ENCODE measurements at places on chromosomes 3 and 15.

- DNase-seq, result no peak
These were observed 42.8 kb downstream of the SSR3 start for GRCh38 chr3:156511987-156512677.

GRCh38 chr3:128376516-128376915, 90.2 kb downstream of the DNAJB8 start:
- no peak for DNase-seq

GRCh38 chr15:61057830-61058529, 171.1 kb downstream of the RORA start:
- no peak for DNase-seq

- DNase-seq, result no peak
These were observed 231.3 kb downstream of the KLF13 start for GRCh38 chr15:31557899-31558298.

DNA sequence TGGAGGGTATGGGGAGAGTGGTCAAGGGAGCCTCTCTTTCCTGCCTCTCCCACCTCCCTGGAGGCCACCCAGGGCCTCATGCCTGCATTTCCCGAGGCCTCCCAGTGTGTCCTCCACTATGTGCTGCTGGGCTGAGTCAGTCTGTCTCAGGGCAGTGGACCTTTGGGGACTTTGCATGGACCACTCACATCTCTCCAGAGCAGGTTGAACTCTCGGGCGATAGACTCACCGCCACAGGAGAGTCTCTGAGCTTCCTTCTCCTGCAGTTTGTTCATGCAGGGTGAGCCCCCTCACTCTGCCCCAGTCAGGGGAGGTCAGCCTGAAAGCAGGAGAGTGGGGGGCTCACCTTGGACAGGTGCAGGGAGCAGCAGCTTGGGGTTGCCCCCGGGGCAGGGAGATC, 60.5 kb upstream of the SEC22A start:
- DNase-seq, result no peak

GRCh38 chr3:181694805-181695660, 16.7 kb upstream of the SOX2 start:
- no peak for DNase-seq

GRCh38 chr3:23835087-23835486, 29.3 kb downstream of the UBE2E1 start:
- no peak for DNase-seq

- DNase-seq, result no peak
These were observed 97.1 kb downstream of the STRIT1 start for GRCh38 chr3:155196131-155197021.

GRCh38 chr3:100775669-100776068, 66.4 kb downstream of the TFG start:
- no peak for DNase-seq

DNA sequence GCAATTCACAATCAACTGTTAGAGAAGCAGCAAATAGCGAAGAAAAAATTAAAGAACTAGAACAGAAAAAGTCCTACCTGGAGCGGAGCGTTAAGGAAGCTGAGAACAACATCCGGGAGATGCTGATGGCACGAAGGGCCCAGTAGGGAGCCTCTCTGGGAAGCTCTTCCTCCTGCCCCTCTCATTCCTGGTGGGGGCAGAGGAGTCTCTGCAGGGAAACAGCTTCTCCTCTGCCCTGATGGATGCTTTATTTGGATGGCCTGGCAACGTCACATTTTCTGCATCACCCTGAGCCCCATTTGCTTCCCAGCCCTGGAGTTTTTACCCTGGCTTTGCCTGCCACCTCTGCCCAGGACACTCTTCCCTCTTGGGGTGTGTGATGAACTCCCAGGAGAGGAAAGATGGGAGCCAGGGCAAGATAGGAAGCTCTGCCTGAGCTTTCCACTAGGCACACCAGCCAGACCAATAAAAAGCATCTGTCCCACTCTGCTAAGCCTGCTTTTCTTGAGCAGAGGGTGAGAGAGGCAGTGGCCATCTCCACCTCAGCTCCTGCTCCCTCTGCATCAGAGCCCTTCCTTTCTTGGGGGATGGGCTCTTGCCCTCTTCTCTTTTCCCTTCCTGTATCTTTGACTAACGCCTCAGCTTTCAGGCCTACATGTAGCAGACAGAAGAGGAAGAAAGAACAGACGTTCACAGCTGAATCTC, 39.4 kb downstream of the PPARG start:
- DNase-seq, result no peak

DNA sequence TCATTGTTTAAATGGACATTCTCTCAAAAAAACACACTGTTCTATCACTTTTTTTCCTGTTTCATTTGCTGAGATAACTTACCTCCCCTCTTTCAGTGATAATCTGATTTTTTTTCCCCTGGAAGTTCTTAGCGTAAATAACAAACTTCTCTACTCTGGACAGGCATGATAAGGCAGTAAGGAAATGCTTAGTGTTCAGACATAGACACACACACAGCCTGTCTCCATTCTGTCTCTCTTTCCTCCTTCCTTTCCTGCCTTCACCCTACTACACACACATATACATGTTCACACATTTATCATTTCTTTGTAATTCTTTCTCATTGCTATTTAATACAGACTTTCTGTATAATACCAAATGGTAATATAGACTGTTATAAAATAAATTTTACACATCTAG, 470.8 kb upstream of the ROBO1 start:
- DNase-seq, result no peak

- DNase-seq, result no peak
These were observed 313.3 kb downstream of the SATB1 start for GRCh38 chr3:18111796-18112232.

GRCh38 chr3:37032961-37033360, 39.6 kb downstream of the MLH1 start:
- DNase-seq, result no peak

GRCh38 chr3:124886168-124887056, 753 bp downstream of the ITGB5 start:
- DNase-seq, result no peak

DNA sequence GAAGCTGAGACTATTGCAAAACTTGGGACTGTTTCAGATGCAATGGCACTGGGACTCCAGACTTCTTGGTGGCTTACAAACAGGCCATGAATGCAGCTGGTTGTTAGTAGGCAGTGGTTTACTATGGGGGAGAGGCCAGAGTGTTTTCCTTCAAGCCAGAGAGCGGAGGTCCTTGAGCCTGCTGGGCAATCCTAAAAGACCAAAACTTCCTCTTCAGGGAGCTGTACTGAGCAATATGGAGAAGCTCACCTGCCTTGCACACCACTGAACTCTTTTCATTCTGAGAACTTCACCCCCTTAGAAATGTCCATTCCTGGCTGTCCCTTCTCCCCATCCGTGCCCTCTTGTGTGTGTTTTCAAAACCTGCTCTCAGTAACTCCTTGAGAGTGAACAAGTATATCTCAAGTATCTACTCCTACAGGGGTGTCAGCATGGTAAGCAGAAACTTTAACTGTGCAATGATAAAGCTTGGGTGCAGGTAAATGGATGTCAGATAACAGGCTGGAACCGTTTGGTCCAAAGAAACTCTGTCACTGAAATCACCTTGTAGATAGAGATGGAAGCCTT, 213.9 kb downstream of the CLSTN2 start:
- no peak for DNase-seq

- no peak for DNase-seq
These were observed 350.2 kb upstream of the POU1F1 start for GRCh38 chr3:87626546-87626945.

DNA sequence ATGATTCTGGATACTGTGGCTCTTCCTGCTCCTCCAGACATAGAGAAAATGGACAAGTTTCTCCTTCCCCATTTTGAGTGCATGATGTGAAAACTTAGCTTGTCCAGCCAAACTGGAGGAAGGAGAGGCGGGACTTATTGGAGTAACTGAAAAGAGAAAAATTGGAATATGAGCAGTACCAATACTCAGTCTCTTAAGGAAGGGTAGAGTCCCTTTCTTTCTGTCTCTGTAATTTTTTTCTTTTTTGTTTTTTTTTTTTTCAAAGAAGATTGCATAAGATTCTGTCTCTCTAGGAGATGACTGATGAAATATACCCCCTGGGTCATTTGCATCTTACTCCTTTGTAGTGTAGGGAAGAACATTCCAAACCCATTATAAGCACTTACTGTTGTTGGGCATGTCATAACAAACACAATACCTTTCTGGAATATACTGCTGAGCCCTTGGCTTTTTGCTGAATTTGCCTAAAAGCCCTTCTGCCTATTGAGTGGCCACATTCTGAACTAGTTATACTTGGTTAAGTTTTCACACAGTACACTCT, 498.1 kb upstream of the TPRG1 start:
- DNase-seq, result no peak

- no peak for DNase-seq
These were observed 124.1 kb downstream of the GADL1 start for GRCh38 chr3:30770387-30770786.

- DNase-seq, result no peak
These were observed 34.7 kb downstream of the TM2D3 start for GRCh38 chr15:101617390-101617965.

Data from NCI-H187 treated with DMSO at 0.1 percent for 48 hours (cell line).